ENCODE measurements at places on chromosomes 13 and 19. TPM values are rescaled to one million over a fixed set of nuclear protein-coding genes. Genes with fewer than 3 reads are reported as not detected.

ZNF383 gene
- 11.0 TPM for total RNA-seq

GFY gene
- total RNA-seq: not detected

FOXA3 gene
- total RNA-seq: not detected

OR7A5 gene
- total RNA-seq: not detected

TNFRSF19 gene
- total RNA-seq: 43.5 TPM

GJB6 gene
- total RNA-seq: 28.6 TPM

FCAR gene
- not detected for total RNA-seq

GRCh38 chr19:55376241-55376933, at the start of gene TMEM190:
TMEM190 (plus strand) TSS chr19:55376826; CDS start chr19:55376854, 28 bp downstream.
- H3K27me3 ChIP-seq: peaks cover 39% of the 10 kb centered on the region
- peak within 1 kb of the TSS; percentile 86 for H3K27ac ChIP-seq
- no peaks in the 10 kb centered on the region for H3K36me3 ChIP-seq
- peak within 1 kb of the TSS; percentile 39 for H3K4me3 ChIP-seq
- no peak for DNase-seq

- no peak for DNase-seq
- H3K36me3 ChIP-seq: no peaks in the 10 kb centered on the region
- H3K27me3 ChIP-seq: no peaks in the 10 kb centered on the region
- H3K27ac ChIP-seq: no peak overlapping the region
Observed at GRCh38 chr13:104632736-104633135, 1566.5 kb upstream of the SLC10A2 start.

DNA sequence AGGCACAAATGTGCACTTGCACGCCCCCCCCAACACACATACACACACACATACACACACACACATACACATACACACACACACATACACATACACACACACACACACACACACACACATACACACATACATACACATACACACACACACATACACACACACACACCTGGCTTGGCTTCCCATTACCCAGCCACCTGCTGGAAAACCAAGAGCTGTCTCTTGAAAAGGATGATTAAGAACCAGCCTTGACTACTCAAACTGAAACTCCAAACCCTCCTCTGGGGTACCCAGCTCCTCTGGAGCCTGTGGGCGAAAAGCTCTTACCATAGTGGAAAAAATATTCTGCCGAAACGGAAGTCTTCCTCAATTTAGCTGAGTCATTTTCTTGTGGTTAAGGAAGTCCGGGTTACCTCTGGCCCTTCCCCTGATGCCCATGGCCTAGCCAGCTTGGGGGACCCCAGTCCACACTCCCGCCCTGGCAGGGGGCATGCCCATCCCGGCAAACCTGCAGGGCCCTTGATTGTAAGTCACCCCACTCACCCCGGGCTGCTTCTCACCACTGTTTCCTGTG, 21.9 kb downstream of the CEBPA start:
- H3K36me3 ChIP-seq: no peaks in the 10 kb centered on the region
- H3K4me3 ChIP-seq: no peak overlapping the region
- H3K27me3 ChIP-seq: peaks cover 3% of the 10 kb centered on the region
- DNase-seq: no peak
- H3K4me1 ChIP-seq: peaks cover 3% of the 10 kb centered on the region
- H3K27ac ChIP-seq: no peak overlapping the region

GRCh38 chr13:79990048-79990447, 350.9 kb downstream of the SPRY2 start:
- H3K27ac ChIP-seq: no peak overlapping the region
- H3K4me1 ChIP-seq: no peaks in the 10 kb centered on the region
- DNase-seq: no peak
- H3K4me3 ChIP-seq: no peak overlapping the region
- H3K36me3 ChIP-seq: no peaks in the 10 kb centered on the region
- H3K27me3 ChIP-seq: no peaks in the 10 kb centered on the region

- H3K27me3 ChIP-seq: no peaks in the 10 kb centered on the region
- peaks cover 44% of the 10 kb centered on the region for H3K4me1 ChIP-seq
- peak overlapping the region; percentile 89 for H3K27ac ChIP-seq
- H3K4me3 ChIP-seq: no peak overlapping the region
- H3K36me3 ChIP-seq: no peaks in the 10 kb centered on the region
- DNase-seq: no peak
Observed at GRCh38 chr13:73103238-73103637, 44.4 kb downstream of the KLF5 start.

- peaks cover 31% of the 10 kb centered on the region for H3K36me3 ChIP-seq
- no peak overlapping the region for H3K27ac ChIP-seq
- H3K27me3 ChIP-seq: no peaks in the 10 kb centered on the region
- no peak overlapping the region for H3K4me3 ChIP-seq
- no peaks in the 10 kb centered on the region for H3K4me1 ChIP-seq
Observed at GRCh38 chr19:23310729-23311211, 60.6 kb upstream of the ZNF724 start.

GRCh38 chr13:44116562-44117332, 237.0 kb downstream of the LACC1 start:
- no peaks in the 10 kb centered on the region for H3K27me3 ChIP-seq
- H3K4me3 ChIP-seq: no peak overlapping the region
- H3K4me1 ChIP-seq: peaks cover 20% of the 10 kb centered on the region
- no peak for DNase-seq
- H3K36me3 ChIP-seq: no peaks in the 10 kb centered on the region
- no peak overlapping the region for H3K27ac ChIP-seq
